Upper lobe of left lung (tissue), 6 donors: ENCODE measurements at places on chromosomes 12 and 14. TPM values are rescaled to one million over a fixed set of nuclear protein-coding genes. Genes with fewer than 3 reads are reported as not detected.

GRCh38 chr14:90696720-90697119, 119.5 kb downstream of the TTC7B start:
- DNase-seq: no peak

The GPD1 gene
- total RNA-seq: 73.1 TPM

The RHOJ gene
- total RNA-seq: 4.6 TPM

The OTOGL gene
- total RNA-seq: 0.10 TPM
